ENCODE measurements at places on chromosomes 2 and 18.

- DNase-seq, result no peak
Measured at GRCh38 chr2:103386872-103387271, 625.0 kb downstream of the TMEM182 start.

- no peak for DNase-seq
Measured at GRCh38 chr2:215466097-215466909, 30.4 kb upstream of the FN1 start.

- no peak for DNase-seq
Measured at GRCh38 chr2:207813221-207813916, 43.7 kb upstream of the FZD5 start.

GRCh38 chr2:118730405-118730804 lies 117.0 kb downstream of the EN1 start:
- no peak for DNase-seq

DNA sequence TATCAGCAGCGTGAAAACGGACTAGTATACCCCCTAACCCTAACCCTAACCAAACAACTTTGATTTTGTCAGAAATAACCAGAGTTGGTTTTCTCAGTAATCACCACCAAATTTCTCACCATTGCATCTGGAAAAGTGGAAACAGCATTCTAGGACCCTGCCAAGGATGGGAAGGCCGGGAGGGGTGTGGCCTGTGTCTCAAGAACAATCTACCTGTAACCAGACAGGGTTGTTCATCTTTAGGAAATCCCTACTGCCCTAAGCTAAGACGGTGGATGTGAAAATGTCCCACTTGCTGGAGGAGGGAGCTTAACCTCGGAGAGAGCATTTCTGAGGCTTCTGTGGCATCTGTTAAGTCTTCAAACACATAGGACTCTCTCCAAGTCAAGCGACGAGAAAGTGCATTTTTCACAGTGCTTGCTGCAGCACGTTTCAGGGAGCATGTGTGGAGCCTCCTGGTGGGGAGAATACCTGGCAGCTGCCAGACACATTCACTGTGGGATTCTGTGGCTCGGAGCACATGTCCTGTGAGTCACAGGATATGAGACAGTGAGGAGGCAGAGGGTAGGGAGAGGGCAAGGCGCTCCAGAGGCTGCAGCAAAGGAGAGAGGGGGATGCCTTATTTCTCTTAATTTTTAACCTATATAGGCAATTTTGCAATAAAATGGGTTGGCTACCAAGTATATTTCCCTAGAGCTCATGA lies 207.5 kb downstream of the SPP2 start:
- DNase-seq, result peak; percentile 71

- DNase-seq, result no peak
Measured at GRCh38 chr2:85709401-85709811, 15.2 kb downstream of the GNLY start.

GRCh38 chr2:40957508-40957907 lies 505.6 kb upstream of the SLC8A1 start:
- no peak for DNase-seq

DNA sequence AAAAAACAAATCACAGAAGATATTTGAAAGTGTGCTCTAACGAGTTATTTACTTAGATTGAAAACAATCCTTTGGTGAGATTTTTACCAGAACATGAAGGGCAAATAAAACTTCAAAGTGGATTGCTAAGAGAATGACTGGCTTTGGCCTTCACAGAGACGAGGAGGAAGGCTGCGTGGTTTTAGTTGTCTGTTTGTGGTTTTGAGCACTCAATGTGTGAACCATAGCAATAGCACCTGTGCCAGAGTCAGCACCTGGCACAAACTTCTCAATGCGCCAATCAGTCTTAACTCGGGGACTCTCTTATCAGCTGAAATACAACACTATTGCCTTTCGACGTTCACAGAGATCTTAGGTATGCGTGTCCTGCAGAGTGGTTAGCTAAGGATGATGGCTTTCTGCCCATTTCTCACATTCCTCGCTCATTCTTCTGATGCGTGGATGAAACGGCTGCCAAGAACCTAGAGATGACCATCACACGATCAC lies 70.0 kb downstream of the MBP start:
- peak; percentile 18 for DNase-seq

- no peak for DNase-seq
Measured at GRCh38 chr2:135638825-135639224, 102.8 kb upstream of the UBXN4 start.

- no peak for DNase-seq
Measured at GRCh38 chr2:38026846-38027245, 49.1 kb downstream of the CYP1B1 start.

GRCh38 chr2:119753930-119754321 lies 5.8 kb upstream of the PTPN4 start:
- DNase-seq, result no peak

DNA sequence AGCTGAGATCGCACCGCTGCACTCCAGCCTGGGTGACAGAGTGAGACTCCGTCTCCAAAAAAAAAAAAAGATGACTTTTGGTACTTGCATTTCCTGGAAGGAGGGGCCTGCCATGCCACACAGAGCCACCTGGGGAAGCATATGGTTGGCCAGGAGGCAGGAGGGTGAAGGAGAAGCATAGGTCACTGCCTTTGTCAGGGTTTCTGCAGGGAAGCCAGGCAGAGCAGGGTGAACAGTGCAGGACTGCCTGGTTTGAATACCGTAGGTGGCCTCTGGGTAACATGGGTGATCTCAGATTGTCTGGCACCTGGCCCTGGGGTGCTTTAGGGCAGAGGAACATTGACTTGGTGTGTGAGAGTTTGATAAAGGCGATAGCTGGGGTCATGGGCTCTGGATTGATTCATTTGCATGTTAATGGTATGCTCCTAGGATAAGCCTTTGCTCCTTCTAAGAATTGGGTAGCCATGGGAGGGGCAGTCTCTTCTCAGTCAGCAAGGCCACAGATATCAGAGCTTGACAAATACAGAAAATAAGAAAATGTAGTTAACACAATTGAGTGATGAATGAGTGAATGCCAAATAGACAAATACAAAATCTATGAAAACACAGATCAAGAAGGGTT lies 124.0 kb upstream of the SEC11C start:
- no peak for DNase-seq

DNA sequence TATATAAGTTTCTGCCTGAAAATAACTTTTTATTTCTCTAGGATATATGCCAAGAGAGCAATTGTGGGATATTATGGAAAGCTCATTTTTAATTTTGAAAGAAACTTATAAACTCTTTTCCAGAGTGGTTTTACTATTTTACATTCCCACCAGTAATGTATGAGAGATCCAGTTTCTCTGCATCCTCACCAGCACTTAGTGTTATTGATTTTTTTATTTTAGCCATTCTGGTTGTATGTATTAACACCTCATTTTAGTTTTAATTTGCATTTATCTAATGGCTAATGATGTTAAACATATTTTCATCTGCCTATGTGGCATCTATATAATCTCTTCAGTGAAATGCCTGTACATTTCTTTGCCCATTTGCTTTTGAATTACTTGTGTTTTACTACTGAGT lies 597.7 kb upstream of the RAB6C start:
- DNase-seq, result no peak

DNA sequence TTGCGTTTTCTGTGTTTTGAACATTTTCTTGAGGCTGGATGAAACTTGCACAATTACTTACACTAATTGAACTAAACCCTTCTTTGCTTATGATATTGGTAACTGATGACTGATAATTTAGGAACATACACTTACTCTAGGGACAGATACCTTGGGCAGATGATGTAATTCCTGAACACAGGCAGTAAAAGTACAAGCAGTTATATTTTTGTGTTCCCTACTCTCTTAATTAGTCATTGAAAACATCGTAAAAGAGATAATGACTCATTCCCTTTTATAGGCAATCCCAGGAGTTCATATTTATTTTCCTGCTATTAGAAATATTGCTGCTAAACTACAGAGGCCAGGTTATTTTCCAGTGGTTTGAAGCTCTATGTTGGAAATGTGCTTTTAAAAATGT lies 46.4 kb downstream of the CCDC85A start:
- DNase-seq, result no peak

- DNase-seq, result peak; percentile 20
Measured at GRCh38 chr2:96103761-96104486, 12.4 kb downstream of the ADRA2B start.
